ENCODE measurements at places on chromosomes 5 and 9. TPM values are rescaled to one million over a fixed set of nuclear protein-coding genes. Genes with fewer than 3 reads are reported as not detected.

GRCh38 chr5:39453606-39454005 lies 28.8 kb upstream of the DAB2 start:
- no peak for DNase-seq

PCDHA13 gene
- 0.09 TPM for polyA plus RNA-seq

DNA sequence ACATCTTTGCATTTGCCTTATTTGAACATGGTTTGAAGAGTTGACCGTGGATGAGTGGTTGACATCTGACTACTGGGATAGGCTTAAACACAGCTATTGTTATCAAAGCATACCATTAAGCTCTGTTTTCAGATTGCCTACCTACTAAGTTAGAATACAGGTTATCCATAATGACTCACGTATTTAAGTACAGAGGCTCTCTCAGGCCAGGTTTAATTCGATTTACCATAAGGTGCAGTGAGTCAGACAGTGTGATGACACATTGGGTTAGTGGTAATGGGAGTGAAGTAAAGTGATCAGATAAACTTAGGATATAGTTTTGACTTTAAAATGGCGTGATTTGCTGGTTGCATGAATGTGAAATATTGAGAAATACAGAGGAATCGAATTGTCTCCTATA lies 732.0 kb upstream of the CTNND2 start:
- no peak for DNase-seq

GRCh38 chr5:149810856-149811255 lies 80.7 kb downstream of the PPARGC1B start:
- DNase-seq: no peak

FBN2 gene
- polyA plus RNA-seq: 51.6 TPM

TAF11L6 gene
- polyA plus RNA-seq: not detected

DNA sequence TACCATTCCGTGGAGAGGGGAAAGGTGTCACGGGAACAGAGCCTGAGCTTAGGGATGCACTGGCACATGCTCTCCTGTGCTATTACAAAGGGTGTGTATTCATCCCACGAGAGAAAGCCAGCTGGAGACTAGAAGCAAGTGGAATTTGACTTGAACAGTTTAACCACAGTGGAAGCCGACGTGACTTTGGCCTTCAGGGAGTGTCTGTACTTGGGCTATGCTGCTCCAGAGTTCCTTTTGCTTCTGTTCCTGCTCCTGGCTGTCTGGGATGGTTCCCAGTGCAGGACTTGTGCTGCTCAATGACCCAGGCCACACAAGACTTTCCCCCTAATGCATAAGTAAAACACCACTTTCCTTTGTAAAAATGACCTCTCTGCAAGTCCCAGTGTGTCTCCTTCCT lies 7.9 kb upstream of the NFIL3 start:
- DNase-seq: no peak

- no peak for DNase-seq
These were observed 45.0 kb downstream of the SEMA6A start for GRCh38 chr5:116529615-116530014.

CCNI2 gene
- 2.5 TPM for polyA plus RNA-seq

DNA sequence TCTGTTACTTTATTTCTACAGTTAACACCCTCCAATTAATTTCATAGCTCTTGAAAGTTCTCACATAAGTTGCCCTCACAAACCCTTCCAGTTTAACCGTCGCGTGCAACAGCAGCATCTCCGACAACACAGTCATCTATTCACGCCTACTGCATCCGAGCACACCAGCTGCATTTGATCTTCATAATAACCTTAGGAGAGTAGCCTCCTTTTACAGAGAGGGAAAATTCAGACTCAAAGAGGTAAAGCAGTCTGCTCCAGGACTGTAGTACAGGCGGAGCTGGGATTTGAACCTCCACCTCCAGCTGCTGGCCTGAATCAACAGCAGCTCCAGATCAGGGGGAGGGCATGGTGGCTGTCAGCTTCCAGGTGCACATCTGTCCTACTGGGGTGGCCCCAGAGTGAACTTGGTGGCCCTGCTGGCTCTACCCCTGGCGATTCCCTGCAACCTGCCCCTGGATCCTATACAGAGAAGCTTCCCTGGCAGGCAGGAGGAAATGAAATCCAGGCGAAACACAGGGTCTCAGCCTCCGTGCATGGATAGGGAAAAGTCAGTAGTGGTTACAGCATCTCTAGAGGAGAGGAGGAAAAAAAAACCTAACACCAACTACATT lies 71.6 kb upstream of the UNC5A start:
- DNase-seq: no peak

DNA sequence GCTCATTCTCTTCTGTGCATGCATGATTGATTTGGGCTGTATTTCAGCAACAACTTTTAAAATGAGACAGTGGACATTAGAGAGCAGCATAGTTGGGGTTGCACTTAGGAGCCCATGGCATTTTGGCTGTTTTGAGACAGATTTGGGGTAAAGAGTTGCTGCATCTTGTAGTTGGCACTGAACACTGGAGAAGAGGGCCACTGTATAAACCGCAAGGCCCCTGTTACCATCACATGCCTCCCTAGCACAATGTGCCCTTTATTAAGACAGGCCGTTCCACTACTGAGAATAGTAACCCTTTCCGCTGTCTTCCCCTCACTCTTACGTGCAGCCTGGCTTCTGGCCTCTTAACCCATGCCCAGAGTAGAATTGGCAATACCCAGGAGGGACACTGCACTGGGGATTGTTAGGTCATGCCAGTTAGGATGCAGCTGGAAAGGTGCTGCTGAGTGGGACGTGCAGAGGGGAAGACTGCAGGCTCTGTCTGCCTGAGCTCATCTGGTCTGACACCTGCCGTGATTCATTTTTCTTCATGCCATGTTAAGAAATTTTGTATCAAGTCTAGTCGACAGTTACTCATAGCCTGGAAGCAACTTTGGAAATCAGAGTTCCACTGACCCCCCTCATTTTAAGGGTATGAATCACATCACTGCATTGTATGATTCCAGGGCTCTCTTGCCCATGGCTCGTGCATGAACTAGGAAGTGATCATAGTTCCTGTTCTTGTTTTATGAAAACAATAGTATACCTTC lies 146.9 kb upstream of the DMRT1 start:
- no peak for DNase-seq

SLC34A1 gene
- polyA plus RNA-seq: 0.36 TPM

DNA sequence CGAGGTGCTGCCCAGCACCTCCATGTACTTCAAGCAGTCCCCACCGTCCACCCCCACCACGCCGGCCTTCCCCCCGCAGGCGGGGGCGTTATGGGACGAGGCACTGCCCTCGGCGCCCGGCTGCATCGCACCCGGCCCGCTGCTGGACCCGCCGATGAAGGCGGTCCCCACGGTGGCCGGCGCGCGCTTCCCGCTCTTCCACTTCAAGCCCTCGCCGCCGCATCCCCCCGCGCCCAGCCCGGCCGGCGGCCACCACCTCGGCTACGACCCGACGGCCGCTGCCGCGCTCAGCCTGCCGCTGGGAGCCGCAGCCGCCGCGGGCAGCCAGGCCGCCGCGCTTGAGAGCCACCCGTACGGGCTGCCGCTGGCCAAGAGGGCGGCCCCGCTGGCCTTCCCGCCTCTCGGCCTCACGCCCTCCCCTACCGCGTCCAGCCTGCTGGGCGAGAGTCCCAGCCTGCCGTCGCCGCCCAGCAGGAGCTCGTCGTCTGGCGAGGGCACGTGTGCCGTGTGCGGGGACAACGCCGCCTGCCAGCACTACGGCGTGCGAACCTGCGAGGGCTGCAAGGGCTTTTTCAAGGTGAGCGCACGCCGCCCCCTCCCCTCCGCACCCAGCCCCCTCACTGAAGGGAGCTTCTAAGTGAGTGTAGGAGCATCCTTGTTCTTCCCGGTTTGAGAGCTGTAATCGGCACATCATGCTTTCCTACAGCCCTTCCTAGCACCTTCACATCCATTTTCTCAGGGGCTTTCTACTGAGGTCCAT lies 6.9 kb downstream of the NR4A3 start:
- DNase-seq: no peak

GRCh38 chr5:139638090-139638735 lies 9.9 kb upstream of the CXXC5 start:
- peak; percentile 77 for DNase-seq

NUTM2F gene
- 0.11 TPM for polyA plus RNA-seq

- DNase-seq: no peak
These were observed 144.4 kb downstream of the FSTL4 start for GRCh38 chr5:133467826-133468463.

DNA sequence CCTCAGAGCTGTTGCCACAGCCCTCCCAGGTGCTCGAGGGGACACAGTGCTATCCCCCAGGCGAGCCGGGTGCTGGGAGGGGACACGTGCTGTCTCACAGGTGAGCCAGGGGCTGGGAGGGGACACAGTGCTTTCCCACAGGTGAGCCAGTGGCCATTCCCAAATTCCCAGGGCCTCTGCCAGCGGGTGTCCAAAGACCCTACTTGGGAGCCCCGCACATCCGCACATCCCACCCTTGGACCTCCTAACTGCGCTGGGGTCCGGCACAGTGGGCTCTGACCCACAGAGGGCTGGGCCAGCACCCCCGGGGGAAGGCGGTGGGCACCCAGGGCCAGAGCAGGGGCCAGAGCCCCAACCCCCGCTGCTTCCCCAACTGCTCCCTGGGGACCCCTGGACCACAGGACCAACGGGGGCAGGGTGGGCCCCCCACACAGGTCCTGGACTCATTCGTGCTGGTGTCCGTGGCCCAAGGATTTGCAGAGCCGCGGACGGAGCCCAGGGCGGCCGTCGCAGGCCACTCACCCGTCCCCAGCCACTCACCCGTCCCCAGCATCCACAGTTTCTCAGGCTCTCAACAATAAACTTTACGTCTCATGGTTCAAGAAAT lies 17.9 kb downstream of the EXD3 start:
- no peak for DNase-seq

- no peak for DNase-seq
These were observed 102.4 kb upstream of the PARP8 start for GRCh38 chr5:50564079-50564478.

PCDHB15 gene
- 9.6 TPM for polyA plus RNA-seq

All from left lung (tissue), 14 donors.